DMS79 treated with DMSO at 0.1 percent for 48 hours (cell line): ENCODE measurements at places on chromosomes 7 and 10.
A peak's percentile ranks its signal among the peaks of the same experiment; 100 is the strongest.

GRCh38 chr10:683448-684071, 5.9 kb downstream of the DIP2C start:
- no peak for DNase-seq

DNA sequence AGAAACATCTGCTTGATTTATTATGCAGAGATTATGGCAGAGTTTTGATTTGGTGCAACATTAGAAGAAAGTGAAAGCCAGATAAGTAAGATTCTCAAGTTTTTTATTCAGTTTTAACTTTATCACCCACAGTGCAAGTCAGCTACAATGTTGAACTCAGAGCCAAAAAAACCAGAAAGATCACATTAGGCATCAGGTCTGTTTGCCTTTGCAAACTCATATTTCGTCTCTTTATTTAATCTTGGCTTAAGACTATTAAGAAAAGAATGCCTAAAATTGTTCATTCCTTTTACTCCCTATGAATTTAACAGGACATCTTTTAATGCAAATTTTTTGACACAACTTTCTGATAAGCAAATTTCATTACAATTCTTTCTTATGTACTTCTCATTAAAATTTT, 76.0 kb upstream of the TMEM26 start:
- no peak for DNase-seq

GRCh38 chr10:24857031-24857725, 95.2 kb downstream of the PRTFDC1 start:
- no peak for DNase-seq

DNA sequence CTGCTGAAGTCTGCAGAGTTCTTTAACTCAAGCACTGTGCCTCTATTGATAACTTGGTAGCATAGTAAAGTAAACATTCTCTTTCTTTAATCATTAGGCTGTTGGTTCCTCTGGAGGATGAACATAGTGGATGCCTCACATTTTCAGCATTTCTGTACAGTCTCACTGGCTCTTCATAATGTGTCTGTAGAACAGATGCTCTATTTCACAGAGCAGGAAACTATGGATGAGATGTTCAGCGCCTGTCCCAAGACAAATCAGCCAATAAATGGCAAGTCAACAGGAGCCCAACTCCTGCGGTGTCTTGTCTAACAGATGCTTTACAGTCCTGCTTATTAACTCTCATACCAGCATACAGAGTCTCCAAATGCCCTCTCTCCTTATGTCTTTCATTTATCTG, 36.5 kb downstream of the NRBF2 start:
- DNase-seq, result no peak

DNA sequence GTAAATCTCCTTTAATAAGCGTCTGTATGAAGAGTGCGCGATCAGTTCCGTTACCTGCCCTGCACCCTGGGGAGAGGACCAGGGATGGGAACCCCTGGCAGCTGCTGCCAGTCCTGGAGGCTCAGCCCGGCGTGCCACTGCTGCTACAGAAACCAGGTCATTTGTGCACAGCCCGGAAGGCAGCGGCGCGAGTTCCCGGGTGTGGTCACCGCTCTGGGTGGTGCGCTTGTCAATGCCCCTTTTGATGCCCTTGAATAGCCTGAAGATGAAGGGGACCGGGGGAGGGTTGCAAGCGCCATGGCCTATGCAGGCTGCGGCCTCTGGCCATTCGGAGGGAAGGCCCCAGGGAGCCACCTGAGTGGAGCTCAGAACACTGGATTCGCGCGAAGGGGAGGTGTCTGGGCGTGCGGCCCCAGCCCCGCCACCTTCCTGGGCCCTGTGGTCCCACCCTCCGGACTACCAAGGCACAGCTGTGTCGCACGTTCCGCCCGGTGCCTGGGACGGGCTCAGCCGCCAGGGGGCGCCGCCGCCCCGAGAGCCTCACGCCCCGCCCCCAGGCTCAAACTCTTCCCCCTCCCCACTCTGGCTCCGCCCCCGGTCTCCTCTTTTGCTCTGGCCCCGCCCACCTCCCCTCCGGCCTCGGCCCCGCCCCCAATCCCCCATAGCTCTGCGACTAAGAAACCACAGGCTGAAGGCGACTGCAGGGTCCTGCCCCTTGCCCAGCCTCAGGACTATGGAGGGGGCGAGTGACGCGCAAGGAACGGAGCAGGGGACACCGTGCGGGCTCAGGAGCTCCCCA, 16.5 kb downstream of the AP5Z1 start:
- DNase-seq, result no peak

DNA sequence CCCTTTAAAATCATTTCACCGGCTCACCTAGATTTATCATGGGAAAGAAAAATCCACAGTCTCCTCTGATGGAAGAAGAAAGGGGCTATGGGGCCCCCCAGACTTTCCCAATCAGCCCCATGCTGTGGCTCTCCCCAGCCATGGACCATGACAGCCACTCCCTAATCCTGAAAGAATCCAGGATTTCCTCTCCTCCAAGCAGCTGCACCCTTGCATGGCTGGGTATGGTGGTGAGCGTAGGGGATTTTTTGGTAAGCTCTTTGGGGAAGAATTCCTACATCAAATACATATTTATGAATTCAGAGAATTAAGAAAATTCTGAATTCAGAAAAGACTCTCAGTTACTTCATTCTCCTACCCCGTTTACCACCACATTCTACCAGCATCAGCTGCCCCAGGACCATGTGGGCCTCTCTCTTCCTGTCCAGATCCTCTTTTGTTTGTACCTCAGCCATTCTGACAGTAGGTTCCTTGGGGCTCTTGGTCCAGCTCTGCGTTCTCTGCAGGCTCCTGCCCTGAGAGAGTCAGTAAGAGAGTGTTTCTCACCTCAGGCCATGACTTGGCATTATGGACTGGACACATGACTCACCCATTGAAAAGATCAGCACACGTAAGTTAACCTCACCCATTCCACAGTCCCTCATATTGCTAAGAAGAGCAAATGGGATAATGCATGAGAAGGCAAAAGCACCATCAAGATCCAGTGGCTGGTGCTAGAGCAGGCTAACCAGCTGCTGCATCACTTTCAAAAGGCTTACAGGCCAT, 337.8 kb downstream of the ELMO1 start:
- DNase-seq, result no peak

GRCh38 chr10:112957640-112958092, 7.6 kb downstream of the TCF7L2 start:
- DNase-seq, result no peak

- DNase-seq, result no peak
Measured at GRCh38 chr10:126833542-126833941, 71.7 kb upstream of the DOCK1 start.

- no peak for DNase-seq
Measured at GRCh38 chr10:31582365-31583052, 263.5 kb downstream of the ZEB1 start.

DNA sequence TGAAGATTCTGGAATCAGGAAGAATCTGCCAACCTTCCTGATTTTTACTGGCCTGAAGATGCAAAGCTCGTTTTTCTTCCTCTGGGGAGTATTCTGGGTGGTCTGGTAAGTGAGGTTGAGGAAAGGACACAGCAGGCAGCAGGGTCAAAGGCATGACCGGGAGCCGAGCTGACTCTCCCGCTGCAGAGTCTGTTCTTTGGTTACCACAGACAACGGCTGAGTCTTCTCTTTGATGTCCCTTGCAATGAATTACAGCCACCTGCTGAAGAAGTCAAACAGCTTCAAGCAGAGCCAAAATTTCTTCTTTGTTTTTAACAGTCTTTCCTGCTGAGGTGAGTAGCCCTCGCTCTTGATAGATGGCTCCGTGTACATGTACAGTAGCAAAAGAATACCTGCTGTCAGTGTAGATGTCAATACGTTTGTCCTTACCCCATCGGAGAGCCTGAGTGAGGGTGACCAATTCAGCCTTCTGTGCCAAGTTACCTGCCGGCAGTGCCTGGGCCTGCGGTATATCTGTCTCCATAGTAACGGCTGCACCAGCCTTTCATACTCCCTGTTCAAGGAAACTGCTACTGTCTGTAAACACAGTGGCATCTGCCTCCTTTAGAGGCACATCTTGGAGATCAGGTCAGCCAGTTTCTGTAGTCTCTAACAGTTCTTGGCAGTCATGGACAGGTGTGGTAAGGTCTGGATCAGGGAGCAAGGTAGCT, 76.4 kb downstream of the PRR15 start:
- peak; percentile 80 for DNase-seq

GRCh38 chr10:118349235-118349634, 7.1 kb upstream of the FAM204A start:
- DNase-seq, result no peak

DNA sequence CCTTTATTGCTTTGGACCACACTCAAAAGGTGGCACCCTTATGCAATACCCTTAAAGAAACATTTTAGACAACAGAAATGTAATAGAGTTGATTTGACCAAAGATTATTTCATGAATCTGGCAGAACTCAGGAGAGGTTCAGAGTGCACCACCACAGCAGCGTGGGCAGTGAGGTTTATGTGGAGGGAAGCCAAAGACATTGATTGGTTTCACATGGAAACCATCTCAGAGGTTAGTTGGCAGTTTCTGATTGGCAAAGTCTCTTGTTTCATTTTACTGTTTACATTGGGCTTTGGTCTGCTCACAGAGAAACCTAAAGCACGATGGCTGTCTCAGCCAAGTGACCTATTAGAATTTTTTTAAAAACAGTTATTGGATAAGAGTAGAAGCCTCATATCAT, 101.3 kb downstream of the SDHAF3 start:
- no peak for DNase-seq

DNA sequence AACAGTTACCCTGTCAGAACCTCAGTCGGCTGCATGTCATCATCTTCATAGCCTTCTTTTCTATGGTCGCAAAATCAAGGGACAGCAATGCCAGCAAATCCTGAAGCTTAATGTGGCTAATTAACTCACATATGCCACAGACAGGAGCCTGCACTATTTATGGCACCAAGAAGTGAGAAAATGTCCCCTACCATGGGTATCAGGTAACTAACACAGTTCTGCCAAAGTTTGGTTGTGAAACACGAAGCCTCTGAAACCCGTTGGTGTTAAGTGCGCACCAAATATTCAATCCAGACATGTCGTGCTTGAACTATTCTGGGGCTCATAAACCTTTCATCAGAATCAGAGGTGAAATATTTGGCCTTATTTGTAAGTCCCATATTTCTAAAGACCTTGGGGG, 63.3 kb downstream of the EVX1 start:
- DNase-seq, result no peak

- DNase-seq, result no peak
Measured at GRCh38 chr10:129448086-129448485, 19.0 kb upstream of the MGMT start.

DNA sequence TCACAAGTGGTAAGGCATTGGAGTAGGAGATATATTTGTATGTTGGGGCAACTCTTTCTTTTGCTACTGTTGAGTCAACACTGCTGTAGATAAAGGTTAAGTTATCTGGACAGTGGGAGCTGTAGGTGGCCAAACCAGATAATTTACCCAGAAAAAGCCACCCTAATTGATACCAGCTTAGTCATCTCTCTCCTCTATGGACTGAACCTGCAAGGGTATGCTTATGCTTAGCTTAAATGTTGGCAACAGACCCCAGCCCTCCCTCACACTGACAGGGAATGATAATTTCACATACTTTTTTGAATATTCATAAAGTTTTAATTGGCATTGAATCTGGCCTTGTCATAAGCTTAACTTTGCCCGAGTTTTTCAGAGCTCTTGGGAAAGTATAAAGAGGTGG, 66.3 kb downstream of the CREB5 start:
- DNase-seq, result no peak

GRCh38 chr7:82241356-82241755, 202.2 kb downstream of the CACNA2D1 start:
- no peak for DNase-seq

- no peak for DNase-seq
Measured at GRCh38 chr10:47133871-47134570, 166.0 kb upstream of the GDF10 start.

DNA sequence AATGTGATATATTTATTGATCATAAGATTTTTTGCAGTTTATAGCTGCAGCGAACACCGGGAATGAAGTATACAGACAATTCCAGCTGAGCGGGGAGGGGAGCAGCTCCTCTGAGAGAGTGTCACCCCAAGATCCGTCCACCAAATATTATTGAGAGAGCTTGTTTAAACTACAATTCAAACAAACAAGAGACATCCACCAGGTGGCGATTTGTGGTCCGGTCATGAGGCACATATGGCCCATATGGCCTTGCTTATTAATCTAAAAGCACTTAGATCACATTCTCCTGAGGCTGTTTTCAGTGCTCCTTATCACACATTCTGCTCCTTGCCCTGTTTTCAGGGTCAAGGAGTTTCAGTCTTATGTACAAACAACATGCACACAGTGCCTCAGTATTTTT, 83.1 kb downstream of the THSD7A start:
- no peak for DNase-seq

- DNase-seq, result peak; percentile 4
Measured at GRCh38 chr10:132575320-132576201, 38.0 kb downstream of the INPP5A start.

- no peak for DNase-seq
Measured at GRCh38 chr10:70894416-70894815, 6.1 kb upstream of the PCBD1 start.

- DNase-seq, result no peak
Measured at GRCh38 chr10:95401704-95402469, 111.1 kb upstream of the PDLIM1 start.

- no peak for DNase-seq
Measured at GRCh38 chr7:110521357-110521911, 569.5 kb upstream of the LRRN3 start.

GRCh38 chr7:130904792-130905191, 170.8 kb upstream of the KLF14 start:
- DNase-seq, result no peak

- DNase-seq, result no peak
Measured at GRCh38 chr10:91424016-91424415, 13.9 kb downstream of the HECTD2 start.

GRCh38 chr7:128940494-128941322, 3.0 kb downstream of the IRF5 start:
- no peak for DNase-seq

DNA sequence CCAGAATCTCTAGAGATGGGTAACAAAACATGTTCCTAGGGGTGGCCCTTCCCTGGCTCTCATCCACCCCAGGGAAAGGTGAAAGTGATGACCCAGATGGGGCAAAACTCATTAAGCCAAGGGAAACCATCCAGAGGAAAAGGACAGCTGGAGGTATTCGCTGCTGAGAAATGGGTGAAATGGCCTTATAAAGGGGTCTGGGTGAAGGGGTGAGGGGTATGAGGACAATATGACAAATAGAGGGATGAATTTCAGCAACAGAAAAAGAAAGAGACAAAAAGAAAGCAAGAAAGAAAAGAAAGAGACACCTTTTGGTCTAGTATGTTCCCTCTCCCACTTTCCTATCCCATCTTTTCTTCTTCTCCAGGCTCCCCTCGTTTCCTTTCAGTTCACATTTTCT, 26.6 kb downstream of the ARHGAP21 start:
- no peak for DNase-seq

- no peak for DNase-seq
Measured at GRCh38 chr7:96126382-96126781, 195.5 kb downstream of the SLC25A13 start.
